Activated CD4-positive, alpha-beta T cell treated with anti-CD3 and anti-CD28 coated beads, Interleukin-2, amount 50 U/mL, for 1 hour (primary cell): ENCODE measurements at places on chromosomes 13 and 19.

DNA sequence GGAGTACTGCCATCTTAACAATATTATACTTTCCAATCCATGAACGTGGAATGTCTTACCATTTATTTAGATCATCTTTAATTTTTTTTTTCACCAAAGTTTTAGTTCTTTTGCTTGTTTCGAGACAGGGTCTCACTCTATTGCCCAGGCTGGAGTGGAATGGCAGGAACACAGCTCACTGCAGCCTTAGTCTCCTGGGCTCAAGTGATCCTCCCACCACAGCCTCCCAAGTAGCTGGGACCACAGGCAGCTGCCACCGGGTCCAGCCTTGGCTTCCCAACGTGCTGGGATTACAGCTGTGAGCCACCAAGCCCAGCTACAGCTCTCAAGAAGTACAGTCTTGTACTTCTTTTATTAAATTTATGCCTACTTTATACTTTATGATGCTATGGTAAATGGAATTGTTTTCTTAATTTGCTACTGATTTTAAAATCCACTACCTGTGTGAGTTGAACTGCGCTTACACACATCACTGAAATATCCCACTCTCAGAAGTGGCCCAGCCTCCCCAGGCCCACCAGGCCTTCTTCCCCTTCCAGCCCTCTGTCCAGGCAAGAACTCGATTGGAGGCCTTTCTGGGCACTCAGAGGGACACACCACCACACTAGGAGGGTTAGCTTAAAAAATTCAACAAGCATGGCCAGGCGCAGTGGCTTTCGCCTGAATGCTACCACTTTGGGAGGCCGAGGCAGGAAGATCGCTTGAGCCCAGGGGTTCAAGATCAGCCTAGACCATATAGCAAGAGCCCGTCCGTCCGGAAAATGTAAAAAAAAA is 1.0 kb upstream of the PGLS start:
- no peak for DNase-seq

GRCh38 chr13:112686364-112686763 is 3.5 kb upstream of the ATP11A start:
- DNase-seq, result no peak

GRCh38 chr13:42021851-42022250 is 26.6 kb upstream of the DGKH start:
- DNase-seq, result no peak

DNA sequence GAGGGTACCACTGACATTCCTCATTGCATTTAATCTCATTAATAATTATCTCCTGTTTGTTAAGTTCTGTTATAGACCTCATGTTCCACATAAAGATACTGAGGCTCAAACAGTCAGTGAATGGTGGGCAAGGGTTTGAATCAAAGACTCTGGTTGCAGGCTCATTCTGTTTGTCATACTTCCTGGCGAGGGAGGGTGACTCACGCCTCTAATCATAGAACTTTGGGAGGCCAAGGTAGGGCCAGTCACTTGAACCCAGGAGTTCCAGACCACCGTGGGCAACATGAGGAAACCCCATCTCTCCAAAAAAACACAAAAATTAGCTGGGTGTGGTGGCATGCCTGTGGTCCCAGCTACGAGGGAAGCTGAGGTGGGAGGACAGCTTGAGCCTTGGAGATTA is 220.7 kb upstream of the MIR17HG start:
- DNase-seq, result no peak

DNA sequence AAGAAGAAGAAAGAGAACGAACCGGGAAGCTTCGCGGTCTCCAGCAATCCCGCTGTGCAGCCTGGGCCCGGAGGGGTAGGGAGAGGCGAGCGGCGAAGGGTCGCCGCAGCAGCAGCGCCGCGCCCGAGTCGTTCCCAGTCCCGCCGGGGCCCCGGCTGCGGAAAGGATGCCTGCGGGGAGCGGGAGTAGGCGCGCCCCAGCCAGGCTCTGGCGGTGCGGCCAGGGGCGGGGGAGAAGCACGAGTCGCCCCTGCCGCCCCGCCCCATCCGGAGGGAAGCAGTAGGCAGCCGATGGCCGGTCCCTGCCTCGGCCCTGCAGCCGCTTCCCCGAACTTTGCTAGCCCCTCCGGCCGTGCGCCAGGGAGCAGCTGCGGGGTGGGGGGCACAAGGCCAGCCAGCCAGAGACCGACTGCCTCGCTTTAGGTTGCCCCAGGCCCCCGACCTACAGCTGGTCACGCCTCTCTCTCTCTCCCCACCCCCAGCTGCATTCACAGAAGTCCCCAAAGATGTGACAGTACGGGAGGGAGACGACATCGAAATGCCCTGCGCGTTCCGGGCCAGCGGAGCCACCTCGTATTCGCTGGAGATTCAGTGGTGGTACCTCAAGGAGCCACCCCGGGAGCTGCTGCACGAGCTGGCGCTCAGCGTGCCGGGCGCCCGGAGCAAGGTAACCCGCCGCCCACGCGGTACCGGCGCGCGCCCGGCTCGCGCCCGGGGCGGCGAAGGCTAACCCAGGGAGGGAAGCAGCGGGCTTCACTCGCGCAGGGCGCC is 1.1 kb downstream of the VSTM2B start:
- no peak for DNase-seq

DNA sequence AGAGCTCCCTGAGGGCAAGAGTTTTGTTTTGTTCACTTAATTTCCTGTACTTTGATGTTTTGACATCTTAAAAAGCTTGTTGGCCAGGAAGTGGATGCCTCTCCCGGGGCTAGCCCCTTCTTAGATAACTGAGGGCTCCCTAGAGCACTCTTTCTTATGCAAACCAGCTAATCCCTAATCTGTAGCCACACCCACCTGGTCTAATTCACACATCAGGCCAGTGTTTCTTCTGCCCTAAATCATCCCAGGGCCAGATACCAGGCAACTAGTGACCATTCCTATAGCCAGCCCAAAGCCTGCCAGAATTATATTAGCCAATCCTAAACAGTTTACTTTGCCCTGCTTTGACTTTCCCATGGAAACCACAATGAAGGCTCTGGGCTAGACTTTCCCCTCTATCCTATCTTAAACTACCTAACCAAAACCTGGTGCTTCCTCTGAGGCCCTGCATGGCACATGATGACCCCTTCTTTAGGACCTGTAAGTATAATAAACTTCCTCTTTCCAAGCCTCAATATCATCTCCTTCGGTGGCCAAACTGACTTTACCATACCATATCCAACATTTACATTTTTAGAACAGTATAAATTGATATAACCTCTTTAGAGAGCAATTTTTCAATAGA is 24.8 kb downstream of the WBP4 start:
- no peak for DNase-seq

DNA sequence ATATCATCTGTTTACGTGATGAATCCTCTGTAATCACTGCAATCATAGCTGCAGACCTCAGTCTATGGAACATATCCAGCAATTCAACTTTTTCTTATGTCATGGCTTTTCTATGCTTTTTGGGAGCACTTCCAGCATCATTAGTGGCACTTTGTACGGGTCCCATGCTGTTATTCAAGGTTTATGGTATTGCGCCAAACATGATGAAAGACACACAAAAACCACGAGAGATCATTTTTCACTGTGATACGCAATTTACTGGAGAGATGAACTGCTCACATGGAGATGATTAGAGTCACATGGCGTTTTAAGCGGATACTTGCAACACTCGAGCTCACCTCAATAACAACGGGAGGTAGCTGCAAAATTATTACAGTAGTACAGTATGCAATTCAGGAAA is 2101.7 kb upstream of the PCDH20 start:
- DNase-seq, result no peak
